ENCODE measurements at places on chromosomes 11 and 22.

DNA sequence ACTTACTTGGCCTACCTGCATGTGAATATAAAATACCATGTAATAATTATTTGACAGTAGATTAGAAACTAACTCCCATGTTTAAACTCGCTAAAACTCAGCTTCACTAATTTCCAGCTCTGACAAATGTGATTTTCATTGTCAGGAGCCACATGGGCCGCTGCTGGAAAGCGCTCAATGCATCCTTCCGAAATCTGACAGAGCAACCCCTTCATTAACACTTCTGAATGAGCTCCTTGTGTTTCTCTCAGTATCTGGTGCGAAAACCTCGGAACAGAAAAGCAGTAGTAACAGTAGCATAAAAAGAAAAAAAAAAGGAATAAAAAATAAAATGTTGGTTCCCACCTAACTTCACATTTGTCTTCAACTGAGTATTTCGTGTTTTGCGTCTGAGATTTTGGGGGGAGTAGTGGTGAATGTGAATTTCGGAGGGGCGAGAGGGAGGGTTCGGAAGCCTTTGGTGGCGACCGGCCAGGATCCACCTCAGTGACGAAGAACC lies 710 bp downstream of the MTCH2 start:
- peak; percentile 26 for DNase-seq

GRCh38 chr22:25497181-25497641 lies 67.3 kb upstream of the GRK3 start:
- no peak for DNase-seq

- no peak for DNase-seq
These were observed 3.4 kb downstream of the MS4A10 start for GRCh38 chr11:60788401-60789125.

- no peak for DNase-seq
These were observed 193.0 kb downstream of the MAML2 start for GRCh38 chr11:96149743-96150555.

GRCh38 chr11:69862331-69862771 lies 43.1 kb upstream of the FGF3 start:
- no peak for DNase-seq

DNA sequence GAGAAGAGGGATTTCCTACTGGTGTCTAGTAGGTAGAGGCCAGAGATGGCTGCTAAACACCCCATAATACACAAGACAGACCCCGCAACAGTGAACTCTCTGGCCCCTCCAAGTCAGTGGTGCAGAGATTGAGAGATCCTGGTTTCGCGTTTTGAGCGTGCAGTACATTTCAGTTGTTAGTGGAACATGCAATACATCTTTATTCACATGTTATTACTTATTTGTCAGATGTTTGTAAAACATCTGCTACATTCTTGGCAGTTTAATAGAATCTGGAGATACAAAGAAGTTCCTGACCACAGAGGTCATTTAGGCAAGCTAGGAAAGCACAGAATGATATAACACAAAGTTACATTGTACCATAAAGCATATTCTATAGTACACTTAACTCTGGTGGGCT lies 41.5 kb downstream of the ST3GAL4 start:
- DNase-seq = no peak

DNA sequence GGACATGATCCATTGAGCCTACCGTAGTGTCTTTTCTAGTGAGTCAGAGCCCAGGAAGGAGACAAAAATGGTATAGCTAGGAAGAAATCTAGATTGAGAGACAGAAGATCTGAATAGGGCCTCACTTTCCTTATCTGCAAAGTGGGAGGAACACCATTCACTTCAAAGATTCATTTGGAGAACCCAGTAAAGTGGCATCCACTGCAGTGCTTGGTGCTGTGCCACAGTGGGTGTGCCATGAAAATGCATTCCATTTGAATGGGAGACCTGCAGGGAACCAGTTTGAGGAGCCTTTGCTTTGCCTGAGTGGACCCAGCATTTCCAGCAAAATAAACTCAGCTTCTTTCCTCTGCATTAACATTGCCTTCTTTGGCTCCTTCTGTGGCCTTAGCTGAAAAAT lies 470.5 kb upstream of the CADM1 start:
- no peak for DNase-seq

DNA sequence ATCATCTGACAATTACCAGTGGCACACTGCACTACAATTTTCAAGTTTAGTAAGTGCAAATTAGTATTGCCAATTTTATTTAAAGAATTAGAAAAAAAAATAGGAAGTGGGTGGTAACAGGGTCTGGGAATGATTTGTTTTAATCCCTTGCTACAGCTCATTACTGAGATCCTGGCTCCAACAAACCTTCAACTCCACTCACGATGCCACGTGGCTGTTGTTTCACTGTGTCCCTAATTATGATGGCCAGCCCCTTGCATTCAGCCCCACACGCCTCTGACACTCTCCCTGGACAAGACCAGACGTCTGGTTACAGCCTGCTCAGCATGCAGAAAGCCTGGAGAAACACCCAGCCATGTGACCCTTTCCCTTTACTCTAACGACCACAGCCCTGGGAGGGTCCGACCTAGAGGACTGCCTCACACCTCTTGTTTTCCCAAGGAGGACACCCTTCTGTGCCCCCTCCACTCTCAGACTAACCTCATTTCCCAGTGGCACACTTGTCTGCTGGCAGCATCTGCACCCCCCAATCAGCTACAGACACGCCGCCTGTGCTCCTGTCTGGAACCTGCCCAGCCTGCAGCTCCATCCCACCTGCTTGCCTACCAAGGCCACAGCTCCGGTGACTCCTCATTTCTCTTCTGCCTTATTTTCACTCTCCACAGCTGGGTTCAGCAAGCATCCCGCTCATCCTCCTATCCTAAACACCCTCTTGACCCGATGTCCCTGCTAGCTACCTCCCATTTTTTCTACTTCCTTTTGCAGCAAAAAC lies 18.5 kb upstream of the SLC25A1 start:
- DNase-seq = no peak

DNA sequence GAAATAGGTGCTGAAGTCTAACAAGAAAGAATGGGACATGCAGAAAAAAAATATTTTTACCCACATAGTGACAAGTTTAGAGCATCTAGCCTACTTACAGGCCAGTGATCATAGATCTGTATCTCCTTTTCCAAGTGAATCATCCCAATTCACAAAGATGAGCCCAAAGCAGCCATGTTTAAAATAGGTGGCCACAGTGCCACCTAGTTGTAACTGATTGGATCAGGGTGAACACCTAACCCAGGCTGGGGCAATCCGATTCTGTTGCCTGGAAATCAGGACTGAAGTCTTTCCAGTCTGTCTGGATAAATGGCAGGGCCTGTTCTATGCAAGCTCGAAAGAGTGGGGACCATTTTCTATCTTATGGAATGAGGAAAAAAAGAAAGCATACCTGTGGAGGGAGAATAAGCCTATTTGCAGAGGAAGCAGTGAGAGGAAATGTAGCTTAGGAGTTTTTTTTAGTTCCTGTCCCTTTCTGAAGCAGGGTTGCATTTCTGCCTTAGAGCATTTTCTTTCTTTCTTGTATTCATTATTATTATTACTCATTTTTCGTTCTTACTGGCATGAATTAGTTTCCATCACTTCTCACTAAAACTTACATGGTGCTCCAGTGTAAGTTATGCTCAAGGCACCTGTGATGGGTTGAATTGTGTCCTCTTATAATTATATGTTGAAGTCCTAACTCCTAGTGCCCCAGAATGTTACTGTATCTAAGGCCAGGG lies 113.2 kb upstream of the RAG2 start:
- no peak for DNase-seq

GRCh38 chr22:43837666-43838065 lies 24.6 kb downstream of the SULT4A1 start:
- no peak for DNase-seq

- DNase-seq = no peak
These were observed 7.1 kb downstream of the TRIOBP start for GRCh38 chr22:37703906-37704305.

DNA sequence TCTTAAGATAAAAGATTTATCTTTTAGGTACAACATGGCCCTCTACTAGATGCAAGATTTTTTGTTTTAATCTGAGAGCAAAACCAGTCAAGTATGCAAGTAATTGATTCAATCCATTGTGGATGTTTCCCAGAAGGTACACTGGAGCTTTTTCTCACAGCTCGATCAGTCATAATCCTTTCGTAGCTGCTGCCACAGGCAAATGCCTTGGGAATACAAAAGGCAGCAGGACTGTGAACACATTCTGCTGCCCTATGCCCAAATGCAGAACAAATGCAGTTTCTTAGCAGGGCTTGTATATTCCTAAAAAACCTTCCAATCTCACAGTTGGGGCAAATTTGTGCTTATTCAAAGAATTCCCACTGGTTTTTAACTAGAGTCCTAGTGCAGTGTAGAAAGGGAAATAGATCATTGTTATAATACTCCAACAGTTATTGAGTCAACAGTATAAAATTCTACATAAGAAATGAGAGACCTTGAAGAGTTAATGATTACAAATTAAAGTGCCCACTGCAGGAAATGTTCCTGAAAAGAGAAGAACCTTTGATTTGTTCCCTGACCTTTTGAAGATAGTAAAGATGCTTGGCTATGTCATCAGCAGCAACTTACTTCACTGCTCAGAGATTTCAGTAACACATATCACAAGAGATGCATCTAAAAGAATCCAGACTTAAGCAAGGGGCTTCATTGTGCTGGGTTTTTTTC lies 14.1 kb downstream of the LPXN start:
- DNase-seq = no peak

- DNase-seq = no peak
These were observed 83.4 kb downstream of the CEP164 start for GRCh38 chr11:117410861-117411710.

GRCh38 chr11:82909015-82909640 lies 7.6 kb downstream of the DDIAS start:
- no peak for DNase-seq

- no peak for DNase-seq
These were observed 524 bp downstream of the MTMR2 start for GRCh38 chr11:95923439-95923727.

- DNase-seq = no peak
These were observed 6.9 kb downstream of the KMT5B start for GRCh38 chr11:68206211-68206610.

DNA sequence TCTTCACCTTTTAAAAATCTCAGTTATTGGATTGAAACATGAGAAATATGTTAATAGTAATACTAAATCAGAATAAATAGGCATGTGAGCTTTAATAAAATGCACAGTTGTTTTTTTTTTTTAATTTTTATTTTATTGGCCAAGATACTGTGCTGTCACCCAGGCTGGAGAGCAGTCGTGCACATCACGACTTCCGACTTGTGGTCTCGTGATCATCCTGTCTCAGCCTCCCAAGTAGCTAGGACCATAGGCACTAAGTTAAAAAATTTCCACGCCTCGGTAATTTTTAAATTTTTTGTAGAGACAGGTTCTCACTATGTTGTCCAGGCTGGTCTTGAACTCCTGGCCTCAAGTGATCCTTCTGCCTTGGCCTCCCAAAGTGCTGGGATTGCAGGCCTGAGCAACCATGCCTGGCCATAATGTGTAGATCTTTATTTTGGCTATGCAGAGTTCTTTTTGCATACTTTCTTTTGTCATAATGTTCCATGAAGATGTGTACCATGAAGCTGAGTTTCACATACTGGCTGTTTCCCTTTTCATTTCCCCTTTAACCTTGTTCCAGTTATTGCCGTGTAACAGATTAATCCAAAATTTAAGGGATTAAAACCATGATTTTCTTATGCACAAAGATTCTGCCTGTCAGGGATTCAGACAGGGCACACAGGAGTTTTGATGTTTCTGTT lies 16.0 kb downstream of the CAPRIN1 start:
- DNase-seq = no peak

DNA sequence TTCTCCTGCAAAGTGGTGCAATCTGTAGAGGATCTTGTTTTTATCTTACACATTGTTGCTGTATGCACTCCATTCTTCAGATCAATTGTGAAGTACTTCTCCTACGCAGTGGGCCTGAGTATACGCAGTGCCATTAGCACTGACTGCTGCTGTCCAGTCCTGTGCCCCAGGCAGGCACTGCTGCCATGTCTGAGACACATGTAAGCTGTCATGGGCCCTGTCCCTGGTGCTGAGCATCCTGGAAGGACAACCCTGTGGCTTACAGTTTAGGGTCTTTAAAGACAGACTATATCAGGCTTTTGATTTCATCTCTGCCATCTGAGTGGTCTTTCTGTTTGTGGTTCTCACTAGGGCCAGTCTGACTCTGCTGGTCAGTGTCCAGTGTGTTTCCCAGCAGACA lies 44.8 kb upstream of the PTPN5 start:
- DNase-seq = no peak

GRCh38 chr11:7427733-7428132 lies 57.6 kb upstream of the OLFML1 start:
- DNase-seq = no peak

DNA sequence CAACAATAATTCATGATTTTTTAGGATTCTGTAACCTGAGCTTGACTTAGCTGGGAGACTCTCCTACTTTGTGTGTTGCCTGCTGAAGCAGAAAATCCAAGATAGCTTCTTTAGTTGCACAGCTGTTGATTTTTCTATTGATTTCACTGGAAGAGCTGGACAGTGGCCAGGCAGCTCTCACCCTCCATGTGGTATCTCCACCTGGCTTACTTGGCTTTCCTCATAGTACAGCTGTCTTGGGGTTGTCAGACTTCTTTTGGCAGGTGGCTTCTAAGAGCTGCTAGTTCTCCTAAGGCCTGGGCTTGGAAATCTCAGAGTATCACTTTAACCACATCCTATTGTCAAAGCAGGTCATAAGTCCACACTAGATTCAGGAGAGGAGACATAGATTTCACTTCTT lies 130.8 kb upstream of the SPON1 start:
- DNase-seq = no peak

DNA sequence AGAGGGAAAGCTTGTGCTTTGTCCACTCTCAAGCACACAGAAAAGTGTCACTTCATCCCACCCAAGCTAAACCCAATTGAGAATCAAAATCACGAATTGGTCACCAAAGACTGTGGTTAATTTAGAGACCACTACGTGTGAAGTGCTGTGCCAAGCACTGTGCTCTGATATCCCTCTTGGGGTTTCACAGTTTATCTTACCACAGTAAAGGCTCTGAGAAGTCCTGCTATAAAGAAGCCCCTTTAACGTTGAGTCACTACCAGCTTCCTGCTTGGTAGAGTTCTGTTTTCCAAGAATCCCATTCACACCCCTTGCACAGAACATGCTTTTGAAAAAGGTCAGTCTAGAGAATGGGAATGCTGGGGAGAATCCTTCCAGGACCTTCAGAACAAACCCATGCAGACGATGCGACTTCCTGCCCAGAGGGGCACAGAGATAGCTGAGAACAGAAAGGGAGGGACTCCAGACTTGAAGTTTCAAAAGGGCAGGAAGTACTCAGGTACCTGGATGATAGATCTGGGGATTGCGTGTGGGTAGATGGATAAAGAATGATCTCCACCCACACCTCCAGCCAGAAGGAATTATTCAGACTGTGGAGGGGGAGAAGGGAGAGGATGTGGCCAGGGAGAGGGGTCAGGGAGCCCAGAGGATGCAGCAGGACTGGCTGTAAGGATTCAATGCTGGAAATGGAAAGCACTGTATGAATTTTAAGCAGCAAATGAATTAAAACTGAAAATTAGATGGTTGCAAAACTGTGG lies 18.1 kb upstream of the TSPAN18 start:
- DNase-seq = no peak

DNA sequence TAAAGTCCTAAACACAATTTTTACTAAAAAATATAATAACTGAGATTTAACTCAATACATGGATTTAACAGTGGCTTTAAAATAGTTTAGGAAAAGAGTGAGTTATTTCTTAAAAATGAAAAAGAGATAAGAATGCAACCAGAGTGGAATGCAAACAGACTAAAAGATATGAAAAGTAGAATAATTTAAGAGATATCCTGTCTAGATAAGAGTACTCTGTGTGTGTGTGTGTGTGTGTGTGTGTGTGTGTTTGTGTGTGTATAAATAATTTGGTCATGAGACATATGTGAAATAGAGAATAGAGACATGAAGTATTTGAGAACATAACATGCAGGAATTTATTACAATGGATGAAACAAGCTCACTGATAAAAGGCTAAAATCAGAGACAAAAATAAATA lies 986.9 kb upstream of the CHORDC1 start:
- no peak for DNase-seq
